ENCODE measurements at places on chromosomes 3 and 15.

- DNase-seq, result no peak
Observed at GRCh38 chr3:134291319-134292254, 40.9 kb upstream of the RYK start.

GRCh38 chr3:17749281-17749680 is 6.8 kb upstream of the TBC1D5 start:
- DNase-seq, result no peak

DNA sequence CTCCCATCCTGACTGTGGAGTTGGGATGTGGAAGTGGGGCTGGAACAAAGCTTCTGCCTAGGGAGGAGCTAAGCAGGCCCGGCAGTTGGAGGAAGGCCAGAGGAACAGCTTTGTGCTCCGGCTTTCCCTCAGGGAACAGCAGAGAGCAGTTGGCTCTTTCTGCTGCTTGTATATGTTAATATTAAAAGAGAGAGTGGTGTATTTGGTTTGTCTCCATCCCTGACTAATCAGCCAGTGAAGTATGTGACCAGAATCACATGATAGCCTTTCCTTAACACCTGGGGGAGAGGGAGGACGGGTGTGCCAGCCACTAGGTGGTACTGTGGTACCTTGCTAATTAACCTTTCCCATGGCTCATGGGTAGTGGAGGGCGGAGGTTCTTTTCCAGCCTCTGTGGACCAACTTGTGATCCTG is 10.0 kb downstream of the EIF2B5 start:
- DNase-seq, result no peak

DNA sequence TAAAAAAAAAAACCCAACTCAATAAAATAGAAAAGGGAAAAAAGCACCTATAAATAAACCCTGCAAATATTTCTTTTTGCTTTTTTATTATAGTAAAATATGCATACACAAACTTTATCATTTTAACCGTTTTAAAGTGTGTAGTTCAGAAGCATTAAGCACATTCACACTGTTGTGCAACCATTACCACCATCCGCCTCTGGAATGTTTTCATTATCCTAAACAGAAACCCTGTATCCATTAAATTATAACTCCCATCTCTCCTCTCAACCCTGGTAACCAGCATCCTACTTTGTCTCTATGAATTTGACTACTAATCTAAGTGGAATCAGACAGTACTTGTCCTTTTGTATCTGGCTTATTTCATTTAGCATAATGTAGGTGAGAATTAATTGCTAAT is 15.0 kb downstream of the CDCP1 start:
- no peak for DNase-seq

- no peak for DNase-seq
Observed at GRCh38 chr3:57043518-57043917, 16.9 kb upstream of the SPATA12 start.

GRCh38 chr15:44193651-44194322 is 1.3 kb downstream of the FRMD5 start:
- no peak for DNase-seq

GRCh38 chr3:53137835-53138446 is 7.7 kb upstream of the RFT1 start:
- no peak for DNase-seq

DNA sequence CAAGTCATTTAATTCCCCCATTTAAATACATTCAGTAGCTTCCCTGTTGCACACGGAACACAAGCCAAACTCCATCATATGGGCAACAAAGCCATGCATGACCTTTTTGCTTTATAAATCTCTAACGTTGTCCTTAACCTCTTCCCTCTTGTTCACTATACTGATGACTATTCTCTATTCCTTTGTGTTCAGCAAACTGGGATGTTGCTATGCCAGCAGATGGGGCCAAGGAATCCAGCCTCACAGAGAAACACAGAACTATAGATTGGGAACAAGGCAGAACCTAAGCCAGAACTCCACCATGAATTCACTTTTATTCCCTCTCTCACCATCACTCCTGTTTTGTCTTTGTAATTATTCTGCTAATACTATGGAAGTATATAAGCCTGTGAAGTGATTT is 398.4 kb downstream of the TUSC7 start:
- DNase-seq, result no peak

DNA sequence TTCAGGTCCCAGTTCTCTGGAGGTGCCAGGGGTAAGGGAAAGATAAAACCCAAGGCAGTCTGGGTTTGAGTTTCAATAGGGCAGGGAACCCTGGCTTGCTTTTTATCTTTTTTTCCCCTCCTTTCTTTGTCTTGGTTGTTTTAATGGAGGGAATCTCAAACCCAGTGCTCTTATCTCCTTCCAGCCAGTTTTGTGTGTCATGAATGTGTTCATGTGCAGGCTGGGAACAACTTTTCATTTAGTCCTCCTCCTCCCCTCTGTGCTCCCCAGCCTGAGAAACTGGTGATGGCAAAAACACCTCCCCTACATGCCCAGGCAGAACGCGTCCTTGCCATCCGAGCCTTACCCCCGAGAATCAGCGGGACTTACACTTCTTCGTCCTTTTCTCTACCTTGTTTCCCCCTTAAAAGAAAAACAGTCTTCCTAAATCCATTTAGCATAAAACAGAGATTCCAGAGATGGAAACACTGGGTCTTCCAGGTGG is 10.9 kb downstream of the SEMA3G start:
- DNase-seq, result no peak

GRCh38 chr3:132870541-132870940 is 148.3 kb upstream of the NPHP3 start:
- DNase-seq, result no peak

DNA sequence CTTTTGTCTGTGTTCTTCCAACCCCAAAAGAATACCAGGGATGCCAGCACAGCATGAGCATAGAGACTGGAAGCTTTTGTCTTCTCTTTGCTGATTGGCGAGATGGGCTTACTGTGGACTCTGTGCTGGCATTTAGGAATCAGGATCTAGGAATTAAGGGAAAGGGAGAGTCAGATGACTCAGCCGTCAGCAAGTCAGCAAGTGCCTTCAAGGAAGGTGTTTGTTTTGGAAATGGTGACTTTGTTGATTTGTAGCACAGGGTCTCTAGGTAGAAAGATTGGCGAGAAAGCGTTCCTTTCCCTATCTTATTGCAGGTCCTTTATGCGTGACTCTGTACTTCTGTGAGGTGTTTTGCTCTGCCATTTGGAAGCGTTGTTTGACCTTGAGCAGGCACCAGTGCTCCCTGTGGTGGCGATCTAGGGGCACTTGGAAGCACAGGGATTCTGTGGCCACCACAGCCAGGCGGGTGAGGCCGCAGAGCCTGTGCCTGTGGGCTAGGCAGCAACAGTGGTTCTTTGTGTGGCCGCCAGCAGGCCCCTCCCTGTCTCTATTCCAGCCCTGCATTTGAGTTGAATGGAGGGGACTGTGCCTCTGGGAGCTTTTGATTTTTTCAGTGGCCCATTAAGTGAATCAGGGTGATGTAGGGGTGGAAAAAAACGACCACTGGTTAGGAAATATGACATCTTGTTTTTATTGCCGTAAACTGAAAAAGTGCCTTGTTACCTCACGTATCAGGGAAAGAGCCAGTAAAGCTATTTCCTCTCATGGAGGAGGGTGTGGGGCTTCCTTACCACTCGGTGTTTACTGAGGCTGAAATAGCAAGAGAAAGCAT is 19.0 kb downstream of the FAN1 start:
- no peak for DNase-seq

DNA sequence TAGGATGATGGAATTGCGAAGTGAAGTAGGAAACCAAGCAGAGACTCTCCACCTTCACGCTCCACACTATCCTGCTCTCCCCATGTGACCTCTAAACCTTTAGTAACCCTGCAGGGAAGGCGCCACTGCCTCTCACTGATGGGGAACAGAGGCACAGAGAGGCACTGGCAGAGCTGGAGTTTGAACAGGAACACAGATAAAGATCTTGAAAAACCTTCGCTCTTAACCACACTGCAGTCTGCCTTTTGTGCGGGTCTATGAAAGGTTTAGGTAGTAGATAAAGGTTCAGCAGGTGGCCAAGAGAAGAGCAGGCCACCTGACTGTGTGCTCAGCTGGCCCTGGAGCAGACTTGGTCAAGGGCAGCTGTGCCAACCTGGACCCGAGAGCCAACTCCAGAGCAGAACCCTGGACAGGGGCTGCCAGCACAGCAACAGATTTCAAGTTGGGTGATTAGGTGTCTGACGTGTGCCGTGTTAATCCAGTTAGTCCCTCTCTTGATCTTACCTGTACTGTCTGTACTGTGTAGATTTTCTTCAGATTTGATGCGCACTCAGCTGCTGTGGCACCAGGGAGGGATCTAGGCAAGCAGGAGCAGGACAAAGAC is 15.2 kb downstream of the EIF4E3 start:
- no peak for DNase-seq

- DNase-seq, result no peak
Observed at GRCh38 chr3:20023623-20024405, 11.8 kb upstream of the PP2D1 start.

GRCh38 chr15:81966631-81967030 is 79.2 kb downstream of the MEX3B start:
- no peak for DNase-seq

Data from stimulated activated CD8-positive, alpha-beta memory T cell treated with anti-CD3 and anti-CD28 coated beads, Interleukin-4, amount 100 ng/mL, for 1 hour (primary cell).